ENCODE measurements at places on chromosomes 12 and 14.

DNA sequence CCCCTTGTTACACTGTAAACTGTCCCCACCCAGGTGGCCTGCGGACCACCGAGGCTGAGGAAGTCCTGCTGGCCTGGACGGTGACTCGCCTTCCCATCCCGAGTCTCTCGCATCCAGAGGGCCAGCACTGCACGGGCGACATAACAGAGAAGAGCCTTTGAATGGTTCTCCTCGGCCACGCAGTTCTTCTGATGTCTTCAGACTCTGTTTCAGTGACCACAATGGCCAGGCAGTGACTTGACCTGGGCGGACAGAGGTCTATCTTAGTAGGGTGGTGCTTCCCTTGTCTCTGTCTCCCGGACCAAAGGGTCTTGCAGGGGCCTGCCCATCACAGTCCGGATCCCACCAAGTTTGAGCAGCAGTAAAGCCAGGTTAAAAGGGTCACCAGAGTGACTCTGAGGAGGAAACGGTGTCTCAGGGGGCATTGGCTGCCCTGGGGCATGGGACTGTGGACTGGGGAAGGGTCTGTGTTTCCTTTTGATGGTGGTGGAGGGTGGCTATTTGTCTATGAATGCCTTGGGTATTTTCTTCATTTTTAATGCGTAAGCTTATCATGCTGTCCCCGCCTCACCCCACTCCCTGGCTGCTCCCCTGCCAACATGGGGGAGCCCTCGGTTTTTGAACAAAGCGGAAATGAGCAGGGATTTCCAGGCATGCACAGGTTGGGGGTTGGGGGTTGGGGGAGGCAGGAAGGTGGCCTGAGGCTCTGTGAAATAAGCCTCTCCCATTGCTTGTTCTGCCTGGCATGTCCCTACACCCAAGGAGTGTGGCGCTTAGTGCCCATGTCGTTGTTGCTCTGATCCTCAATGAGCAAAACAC, 10.3 kb downstream of the KRT85 start:
- no peak for DNase-seq

GRCh38 chr14:22218728-22219127, 370.3 kb downstream of the DAD1 start:
- no peak for DNase-seq

GRCh38 chr12:114746297-114747011, 62.5 kb upstream of the TBX3 start:
- DNase-seq = no peak

DNA sequence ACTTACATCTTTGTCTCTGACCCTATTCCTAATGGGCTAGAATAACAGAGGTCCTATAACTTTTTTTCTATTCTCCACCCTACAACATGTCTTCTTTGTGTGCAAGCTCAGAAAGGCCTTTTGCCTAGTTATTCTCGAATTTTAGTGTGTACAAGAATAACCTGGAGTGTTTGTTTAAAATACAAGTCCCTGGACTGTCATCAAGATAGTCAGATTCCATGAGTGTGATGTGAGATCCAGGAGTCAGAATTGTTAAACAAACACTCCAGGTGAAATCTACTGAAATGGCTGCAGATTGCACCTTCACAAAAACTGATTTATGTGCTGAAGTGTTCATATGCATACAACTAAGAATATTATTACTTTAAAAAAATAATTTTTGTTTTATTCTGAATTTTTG, 114.4 kb upstream of the DIO2 start:
- DNase-seq = no peak

DNA sequence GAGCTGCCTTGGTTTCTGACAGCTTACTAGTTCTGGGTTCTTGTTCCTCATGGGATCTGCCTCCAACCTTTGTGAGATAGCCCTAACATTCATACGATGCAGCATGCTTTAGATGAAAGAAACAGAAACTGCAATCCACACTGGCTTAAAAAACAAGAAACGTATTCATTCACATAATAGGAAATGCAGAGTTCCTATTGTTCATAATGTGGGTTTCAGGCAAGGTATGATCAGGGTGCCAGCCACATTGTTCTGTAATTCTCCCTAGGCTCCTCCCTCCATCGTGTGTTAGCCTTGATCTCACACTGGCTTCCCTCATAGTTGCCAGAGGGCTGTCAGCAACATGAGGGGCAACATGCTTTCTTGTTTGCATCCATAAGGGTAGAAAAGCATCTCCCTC, 2.7 kb upstream of the CCDC63 start:
- no peak for DNase-seq
